GM04504 (cell line): ENCODE measurements at places on chromosomes 2 and 18.
A peak's percentile ranks its signal among the peaks of the same experiment; 100 is the strongest.

GRCh38 chr2:158650646-158651357 is 144.3 kb upstream of the DAPL1 start:
- no peak for DNase-seq

- DNase-seq: no peak
These were observed 6.8 kb upstream of the DSG3 start for GRCh38 chr18:31440787-31441186.

- no peak for DNase-seq
These were observed 134.9 kb upstream of the ZNF236 start for GRCh38 chr18:76687304-76687962.

- DNase-seq: no peak
These were observed 101.1 kb downstream of the ZFP36L2 start for GRCh38 chr2:43125090-43125998.

DNA sequence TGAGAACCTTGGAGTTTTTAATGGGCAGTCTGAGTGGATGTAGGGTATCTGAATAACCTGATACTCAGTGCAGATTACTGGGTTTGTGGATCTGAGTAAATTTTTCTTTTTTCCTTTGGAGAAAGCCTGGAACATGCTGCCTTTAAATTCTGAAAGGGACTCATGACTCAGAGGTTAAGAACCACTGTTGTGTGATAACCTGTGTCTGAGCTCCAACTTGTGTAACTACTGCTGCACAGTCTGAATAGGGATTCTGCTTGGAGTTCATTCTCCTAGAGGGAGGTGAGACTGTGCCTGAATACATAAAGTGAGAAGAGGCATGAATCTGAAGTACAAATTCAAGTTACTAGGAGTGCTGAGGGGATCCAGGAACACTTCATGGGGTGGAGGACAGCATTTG is 36.2 kb downstream of the KDM3A start:
- DNase-seq: no peak

- DNase-seq: no peak
These were observed 117.6 kb downstream of the TPGS2 start for GRCh38 chr18:36711014-36711725.

- no peak for DNase-seq
These were observed 140.0 kb upstream of the NOL4 start for GRCh38 chr18:34364699-34365098.

DNA sequence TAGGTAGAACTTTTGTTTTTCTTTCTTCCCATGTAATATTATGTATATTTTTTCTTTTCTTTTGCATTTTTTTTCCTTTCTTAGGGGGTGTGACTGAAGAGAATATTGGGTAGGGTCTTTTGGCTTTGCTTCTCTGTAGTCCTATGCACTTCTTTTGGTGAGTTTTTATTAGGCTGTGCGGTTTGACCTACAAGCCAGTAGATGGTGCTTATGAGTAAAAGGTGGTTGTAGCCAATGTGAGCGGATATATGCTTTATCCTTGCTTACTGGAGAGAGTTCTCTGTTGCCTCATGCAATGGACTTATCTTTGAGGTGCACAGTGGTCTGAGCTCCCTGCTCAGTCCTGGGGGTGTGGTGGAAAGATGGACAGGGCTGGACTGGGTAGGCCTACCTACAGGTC is 52.7 kb downstream of the DSEL start:
- no peak for DNase-seq

DNA sequence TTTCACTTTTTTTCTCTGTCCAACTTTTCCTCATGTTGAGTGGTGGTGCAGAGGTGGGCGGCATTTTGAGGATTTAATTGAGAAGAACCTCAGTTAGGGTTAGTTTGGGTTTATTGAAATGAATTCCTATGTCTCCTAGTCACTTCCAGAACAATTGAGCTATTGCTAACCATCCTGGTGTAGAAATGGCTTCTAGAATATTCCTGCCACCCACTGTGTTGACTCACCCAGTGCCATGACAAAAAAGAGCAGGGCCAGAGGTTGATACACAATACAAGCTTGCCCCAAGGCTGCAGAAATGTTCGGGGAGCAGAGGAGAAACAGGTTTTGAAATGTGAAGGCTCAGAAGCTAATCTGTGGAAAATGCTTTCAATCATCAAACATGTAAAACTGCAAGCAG is 167.1 kb upstream of the TRIB2 start:
- no peak for DNase-seq

DNA sequence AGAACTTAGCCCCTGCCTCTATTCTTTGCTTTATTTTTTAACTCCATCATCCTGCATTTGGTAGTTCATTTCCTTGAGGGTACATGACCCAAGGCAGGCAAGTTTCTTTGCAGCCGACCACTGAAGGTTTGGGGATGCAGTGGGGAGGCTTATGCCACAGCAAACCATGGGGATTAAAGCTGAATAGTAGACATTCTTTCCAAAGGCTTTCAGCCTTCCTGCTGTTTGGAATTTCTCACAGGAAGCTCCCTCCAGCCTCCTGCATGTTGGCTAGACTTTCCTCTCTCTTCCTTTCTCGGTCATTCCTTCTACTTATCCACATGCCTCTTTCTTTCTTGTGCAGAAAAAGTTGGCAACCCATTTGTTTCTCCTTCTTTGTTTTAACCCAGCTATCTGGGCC is 77.3 kb downstream of the SOCS6 start:
- DNase-seq: no peak

DNA sequence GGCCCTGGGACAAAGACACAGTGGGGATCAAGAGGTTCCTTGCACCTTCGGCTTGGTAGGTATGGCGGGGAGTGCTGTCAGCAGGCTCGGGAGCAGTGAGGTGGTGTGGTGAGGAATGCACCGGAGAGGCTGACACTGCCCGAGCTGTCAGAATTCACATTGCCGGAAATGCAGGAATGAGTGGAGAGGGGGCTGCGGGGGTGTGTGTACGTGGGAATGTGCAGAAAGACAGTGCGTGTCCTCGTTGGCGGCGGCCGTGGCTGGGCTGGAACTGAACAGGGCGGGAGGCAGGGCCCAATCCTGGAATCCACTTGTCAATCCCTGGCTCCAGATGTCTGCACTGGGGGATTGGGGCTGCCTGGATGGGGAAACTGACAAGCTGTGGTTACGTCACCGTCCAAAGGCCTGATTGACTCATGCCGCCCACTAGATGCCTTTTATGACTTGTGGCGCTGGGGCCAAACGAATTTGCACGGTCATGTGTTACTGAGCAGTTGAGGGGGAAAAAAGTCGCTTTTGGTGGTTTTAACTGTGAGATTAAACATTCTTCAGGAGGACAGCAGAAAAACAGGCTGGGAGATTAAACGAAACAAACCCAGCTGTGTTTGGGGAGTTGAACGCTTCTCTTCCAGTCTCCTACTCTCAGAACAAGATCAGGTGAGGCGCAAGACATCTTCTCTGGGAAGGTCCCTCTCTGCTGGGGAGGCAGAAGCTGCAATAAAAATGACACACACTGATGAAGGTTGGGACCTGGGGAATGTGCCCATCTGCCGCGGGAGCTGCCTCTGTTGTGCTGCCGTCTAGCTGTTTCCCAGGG is 189.4 kb upstream of the GLI2 start:
- peak; percentile 92 for DNase-seq

DNA sequence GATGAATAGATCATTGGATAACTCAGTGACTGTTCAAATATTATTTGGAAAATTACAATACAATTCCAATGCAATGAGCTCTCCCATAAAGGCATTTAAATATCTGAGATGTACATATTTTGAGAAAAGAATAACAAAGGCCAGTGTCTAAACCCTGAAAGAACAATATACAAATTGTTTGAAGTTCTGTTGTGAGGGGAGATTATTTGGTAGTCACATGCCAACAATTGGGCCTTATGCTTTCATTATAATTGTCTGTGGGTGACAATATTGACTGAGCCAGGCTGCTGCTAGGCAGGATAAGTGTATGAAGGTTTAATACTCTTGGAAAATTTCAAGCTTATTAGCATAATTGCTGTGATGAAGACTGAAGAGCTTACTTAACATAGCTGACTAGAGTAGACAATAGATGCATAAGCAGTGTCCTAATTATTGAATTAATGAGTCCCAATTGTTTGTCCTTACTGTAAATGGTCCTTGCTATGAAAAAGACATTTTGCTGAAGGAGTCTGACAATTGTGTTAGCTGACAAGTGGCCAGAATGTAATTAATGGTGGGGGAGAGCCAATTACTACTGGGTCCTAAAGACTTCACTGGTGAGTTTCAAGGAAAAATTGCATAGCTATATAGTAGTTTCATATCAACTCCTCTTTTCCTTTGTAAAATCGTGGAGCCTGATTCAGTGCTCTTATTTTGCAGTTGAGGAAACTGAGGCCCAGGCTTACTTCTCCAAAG is 5.0 kb upstream of the SMAD2 start:
- DNase-seq: no peak

- no peak for DNase-seq
These were observed 64.2 kb downstream of the GBX2 start for GRCh38 chr2:236103981-236104380.

DNA sequence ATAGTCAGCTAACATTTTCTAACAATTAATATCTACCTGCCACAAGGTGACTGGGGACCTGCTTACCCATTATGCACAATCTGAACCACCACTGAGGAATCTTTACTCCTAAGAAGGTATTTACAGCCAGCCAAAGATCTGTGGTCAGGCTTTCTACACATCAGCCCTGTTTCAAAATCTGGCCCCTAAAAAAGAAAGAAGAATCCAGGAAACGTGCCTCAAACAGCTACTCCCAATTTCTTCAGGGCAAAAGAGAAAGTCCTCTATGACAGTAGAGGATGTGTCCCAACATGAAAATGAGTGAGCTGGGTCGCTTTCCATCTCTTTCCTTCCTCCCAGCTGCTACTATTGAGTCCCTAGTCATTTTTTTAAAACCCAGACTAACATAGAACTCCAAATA is 79.5 kb downstream of the EPB41L3 start:
- no peak for DNase-seq

GRCh38 chr2:242015108-242016065 is 145.9 kb downstream of the RTP5 start:
- DNase-seq: no peak

DNA sequence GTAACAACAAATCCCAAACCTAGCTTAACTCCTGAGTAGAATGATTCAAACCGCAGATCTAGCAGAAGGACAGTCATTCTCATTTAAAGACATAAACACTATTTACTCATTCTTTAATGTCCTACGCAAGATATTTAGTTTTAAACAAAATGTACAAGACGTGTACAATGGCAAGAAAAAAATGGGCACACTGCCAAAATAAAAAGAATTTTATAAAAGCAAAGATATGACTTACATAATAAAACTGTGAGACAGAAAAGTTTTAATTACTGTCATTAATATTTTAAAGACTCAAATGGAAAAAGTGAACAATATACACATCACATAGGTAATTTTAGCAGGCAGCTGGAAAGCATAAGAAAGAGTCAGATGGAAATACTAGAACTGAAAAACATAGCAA is 157.8 kb downstream of the GALNT13 start:
- no peak for DNase-seq

- no peak for DNase-seq
These were observed 7.0 kb downstream of the LPIN1 start for GRCh38 chr2:11753452-11753885.

DNA sequence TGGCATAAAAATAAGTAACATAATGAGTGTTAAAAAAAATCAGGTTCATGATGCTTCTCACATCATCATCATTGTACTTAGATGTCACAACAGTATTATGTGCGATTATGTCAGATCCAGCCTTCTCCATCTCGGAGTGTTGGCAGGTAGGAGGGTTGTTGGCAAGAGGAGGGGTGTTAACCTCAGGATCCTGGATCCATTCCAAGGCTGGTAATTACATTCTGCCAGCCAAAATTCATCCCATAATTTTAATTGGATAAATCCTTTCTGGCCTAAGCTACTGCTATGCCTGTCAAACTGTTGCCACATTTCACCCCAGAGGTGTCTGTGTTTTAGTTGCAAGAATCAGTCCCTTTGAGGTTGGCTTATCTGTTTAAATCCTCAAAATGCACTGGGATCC is 891 bp upstream of the FTCDNL1 start:
- DNase-seq: no peak

DNA sequence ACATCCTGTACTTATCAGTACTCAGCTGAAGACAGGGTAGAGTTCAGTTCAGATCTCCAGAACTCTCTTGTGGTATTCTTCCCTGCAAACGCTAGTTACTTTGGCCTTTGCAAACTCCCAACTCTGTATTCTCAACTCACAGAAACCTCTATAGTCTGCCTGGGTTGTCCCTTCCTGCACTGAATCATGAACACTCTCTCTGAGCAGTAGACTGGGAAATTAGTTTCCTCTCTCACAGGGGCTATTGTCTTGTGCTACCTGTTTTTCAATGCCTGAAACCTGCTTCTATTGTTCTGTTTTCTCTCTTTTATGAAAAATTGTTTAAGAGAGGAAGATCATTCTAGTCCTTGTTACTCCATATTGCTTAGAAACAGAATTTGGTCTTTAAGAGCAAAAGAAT is 134.7 kb downstream of the VIT start:
- no peak for DNase-seq

GRCh38 chr2:239601201-239601851 is 200.5 kb upstream of the HDAC4 start:
- no peak for DNase-seq

- DNase-seq: no peak
These were observed 143.9 kb downstream of the NCK2 start for GRCh38 chr2:105888625-105889024.

GRCh38 chr2:136225950-136226835 is 108.2 kb upstream of the CXCR4 start:
- no peak for DNase-seq

DNA sequence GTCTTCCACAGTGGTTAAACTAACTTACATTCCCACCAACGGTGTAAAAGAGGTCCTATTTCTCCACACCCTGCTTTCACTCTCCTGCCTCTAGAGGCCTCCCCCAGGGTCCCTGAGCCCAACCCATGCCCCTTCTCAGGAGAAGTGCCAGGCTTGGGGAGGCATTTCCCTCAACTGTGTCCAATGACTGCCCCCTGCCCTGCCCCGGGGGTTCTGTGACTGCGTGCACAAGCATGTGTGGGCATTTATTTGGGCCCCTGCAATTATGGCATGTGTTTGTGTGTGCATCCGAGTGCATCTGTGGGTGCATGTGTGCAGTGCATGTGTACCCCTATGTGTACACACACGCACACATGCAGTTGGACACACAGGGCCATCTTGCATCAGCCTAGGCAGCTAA is 57.3 kb downstream of the INHBB start:
- DNase-seq: no peak

DNA sequence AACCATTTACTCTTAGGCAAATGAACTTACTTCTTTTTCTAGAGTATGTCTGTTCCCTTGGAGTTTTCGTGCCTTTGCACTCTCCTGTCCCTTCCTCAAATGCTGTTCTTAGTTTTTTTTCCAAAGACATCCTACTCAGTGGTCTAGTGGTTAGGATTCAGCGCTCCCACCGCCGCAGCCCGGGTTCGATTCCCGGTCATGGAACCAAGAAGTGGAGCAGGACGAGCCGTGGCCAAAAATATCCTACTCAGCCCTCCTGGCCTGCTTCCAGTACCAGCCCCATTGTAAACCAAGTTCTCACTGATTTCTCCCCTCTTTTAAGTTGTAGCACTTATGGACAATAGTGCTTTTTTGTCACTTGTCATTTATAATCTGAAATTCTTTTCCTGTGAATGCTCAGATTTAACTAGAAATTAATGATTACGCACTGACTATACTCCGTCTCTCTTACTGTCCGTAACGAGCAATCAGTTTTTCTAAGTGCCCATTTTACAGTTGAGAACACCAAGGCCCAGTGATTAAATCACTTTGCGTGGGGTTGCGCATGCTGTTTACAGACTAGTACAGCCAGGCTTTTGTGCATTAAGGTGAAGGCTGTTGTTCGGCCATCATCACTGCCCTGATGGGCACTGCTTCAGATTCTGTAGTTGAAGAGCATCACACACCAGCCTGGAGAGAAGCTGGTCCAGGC is 17.9 kb downstream of the GREB1 start:
- DNase-seq: no peak

- DNase-seq: no peak
These were observed 176.7 kb downstream of the SOX11 start for GRCh38 chr2:5868931-5869330.

GRCh38 chr2:40716879-40717278 is 265.0 kb upstream of the SLC8A1 start:
- DNase-seq: peak; percentile 79
